Left cardiac atrium (tissue), 4 donors: ENCODE measurements at places on chromosomes 7 and 10. TPM values are rescaled to one million over a fixed set of nuclear protein-coding genes. Genes with fewer than 3 reads are reported as not detected.

Gene WDR86
- 0.84 TPM for total RNA-seq

Gene C10orf88
- total RNA-seq: 7.5 TPM

Gene BAG3
- total RNA-seq: 114 TPM

Gene GET4
- 28.3 TPM for total RNA-seq

Gene GRID2IP
- not detected for total RNA-seq

Gene GNAI1
- 18.4 TPM for total RNA-seq

Gene GPR15LG
- total RNA-seq: not detected

Gene FAM131B
- 0.97 TPM for total RNA-seq

DNA sequence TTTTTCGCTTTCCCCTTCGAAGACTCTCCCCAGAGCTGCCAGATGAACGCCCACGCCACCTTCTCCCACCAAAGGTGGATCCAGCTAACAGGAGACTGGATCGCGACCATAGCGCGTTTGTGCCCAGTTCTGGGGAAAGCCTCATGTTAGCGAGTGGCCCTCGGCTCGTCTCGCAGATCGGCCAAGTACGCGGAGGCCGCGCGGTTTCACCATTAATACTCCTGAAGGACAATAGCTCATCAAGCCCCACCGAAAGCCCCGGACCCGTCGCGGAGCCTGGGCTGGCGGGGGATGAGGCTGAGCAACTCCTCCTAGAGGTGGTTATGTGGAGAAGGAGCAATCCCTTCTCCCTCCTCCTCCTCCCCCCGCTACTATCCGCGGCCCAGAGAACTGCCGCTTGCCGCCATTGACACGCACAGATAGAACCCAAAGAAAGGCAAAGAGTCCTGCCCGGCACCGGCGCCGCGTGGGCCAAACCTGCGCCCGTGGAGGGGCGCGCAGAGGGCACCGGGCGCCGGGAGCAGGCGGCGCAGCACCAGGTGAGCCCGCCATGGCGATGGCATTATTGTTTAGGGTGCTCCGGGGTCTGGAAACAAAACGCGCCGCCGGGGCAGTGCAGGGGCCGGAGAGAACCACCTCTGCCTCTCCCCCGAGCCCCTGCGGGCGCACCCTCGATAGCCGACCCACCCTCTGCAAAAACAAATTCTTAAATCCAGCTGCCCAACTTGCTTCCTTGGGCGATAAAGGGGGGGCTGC is at the start of gene MACROH2A2:
TSS of gene MACROH2A2 (plus strand) at position 385 of the 756 bp plus-strand sequence. CDS start 22,813 bp downstream, outside the sequence.
- peak; percentile 72 for DNase-seq

GRCh38 chr10:5655121-5655520 is 11.3 kb downstream of the ASB13 start:
- DNase-seq: no peak

- no peak for DNase-seq
Measured at GRCh38 chr7:107025449-107026103, 18.9 kb upstream of the PRKAR2B start.

DNA sequence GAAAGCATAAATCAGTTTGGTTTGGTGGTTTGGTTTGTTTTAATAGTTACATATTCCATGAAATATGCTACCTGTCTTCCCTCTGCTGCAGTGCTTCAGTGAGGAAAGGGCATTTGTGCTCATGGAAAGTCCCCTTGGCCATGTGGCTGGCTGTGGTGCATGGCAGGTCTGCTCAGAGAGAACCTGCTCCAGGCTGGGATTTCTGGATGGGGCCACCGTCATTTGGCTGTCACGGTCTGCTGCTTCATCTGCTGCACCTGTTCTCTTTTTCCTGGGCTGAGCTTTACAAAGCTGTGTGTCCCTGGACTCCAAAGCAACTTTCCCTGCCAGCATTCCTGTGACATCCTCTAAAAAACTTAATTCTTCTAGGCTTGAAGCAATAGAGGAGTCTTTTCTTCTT is 8.9 kb downstream of the CDK14 start:
- no peak for DNase-seq

- no peak for DNase-seq
Measured at GRCh38 chr10:86193841-86194240, 172.8 kb downstream of the GRID1 start.

- peak; percentile 62 for DNase-seq
Measured at GRCh38 chr10:102230264-102230860, 4.3 kb downstream of the ELOVL3 start.

DNA sequence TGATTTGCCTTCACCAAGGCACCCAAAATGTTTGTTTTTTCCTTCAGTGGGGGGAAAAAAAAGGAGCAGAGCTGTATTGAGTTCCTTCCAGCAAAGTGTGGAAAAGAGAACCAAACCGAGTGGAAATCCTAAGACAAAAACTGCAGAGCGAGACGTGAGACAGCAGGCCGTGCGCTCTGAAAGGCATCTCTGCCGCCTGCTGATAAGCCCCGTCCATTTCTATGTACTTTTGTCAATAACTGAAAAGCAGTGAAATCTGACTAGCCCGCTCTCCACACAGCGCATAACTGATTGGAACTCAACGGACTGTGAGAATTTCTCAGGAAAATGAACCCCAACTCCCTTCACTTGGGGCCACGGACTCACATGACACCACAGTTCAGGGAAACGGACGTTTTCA is 83.2 kb downstream of the COBL start:
- DNase-seq: no peak

DNA sequence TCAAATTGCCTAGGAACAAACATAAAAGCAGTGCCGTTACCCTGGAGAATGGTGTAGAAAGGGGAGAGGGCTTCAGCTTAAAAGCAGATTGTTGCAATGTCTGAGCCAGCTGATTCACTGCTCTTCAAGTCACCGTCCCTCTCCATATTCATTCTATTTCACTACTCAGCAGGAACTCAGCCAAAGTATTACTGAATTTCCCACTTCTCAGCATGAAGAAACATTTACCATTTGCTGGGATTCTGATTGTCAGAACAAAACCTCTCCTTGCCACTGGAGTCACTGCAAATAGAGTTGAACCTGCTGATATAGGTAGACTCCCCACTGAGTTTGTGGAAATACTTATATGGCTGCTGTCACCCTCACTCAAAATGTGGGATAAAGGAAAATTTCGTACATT is 71.7 kb downstream of the PPP1R17 start:
- no peak for DNase-seq

DNA sequence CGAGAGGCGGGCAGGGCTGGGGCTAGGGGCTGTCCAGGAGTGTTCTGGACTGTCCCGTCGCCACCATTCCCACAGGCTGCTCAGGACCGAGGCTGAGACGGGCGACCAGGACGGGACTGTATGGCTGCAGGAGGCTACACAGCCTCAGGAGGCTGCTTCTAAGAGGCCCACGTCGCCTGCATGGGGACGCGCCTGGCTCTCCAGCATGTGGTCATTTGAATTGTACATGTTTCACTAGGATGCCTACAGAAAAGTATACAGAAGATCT is 216.3 kb downstream of the TCERG1L start:
- no peak for DNase-seq

GRCh38 chr7:113784316-113784715 is 134.5 kb downstream of the PPP1R3A start:
- DNase-seq: no peak

DNA sequence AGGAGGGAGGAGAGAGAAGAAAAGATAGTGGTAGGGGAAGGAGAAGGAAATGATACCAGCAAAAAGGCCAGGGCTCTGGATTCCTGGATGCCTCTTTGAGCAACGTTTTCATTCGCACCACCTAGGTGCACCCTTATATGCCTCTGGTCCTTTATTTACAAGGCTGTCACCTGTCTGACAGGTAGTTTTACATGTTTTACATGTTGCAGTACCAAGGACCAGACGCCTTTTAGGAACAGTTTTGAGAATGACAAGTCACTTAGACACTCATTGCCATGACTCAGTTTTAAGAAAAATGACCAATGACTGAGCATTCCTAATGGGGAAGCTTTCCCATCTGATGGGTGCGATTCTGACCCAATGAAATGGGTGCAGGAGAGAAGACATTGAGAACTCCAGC is 119.8 kb downstream of the GLI3 start:
- no peak for DNase-seq

- DNase-seq: no peak
Measured at GRCh38 chr7:130276796-130277762, 10.4 kb downstream of the CPA2 start.

DNA sequence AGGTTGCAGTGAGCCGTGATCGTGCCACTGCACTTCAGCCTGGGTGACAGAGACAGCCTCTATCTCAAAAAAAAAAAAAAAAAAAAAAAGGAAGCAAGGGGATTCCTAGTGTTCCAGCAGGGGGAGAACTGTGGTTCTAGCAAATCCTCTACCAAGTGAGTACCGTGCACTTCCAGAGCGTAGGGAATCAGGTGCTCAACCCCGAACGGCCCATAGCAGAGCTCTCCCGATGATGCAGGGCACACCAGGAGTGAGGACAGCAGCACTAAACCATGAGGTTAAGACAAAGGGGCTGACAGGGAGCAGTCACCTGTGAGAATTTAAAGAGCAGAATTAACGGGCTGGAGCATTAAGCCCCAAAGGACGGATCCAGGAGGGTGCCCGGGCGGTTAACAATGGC is 173.6 kb downstream of the PTPRN2 start:
- DNase-seq: no peak
